ENCODE measurements at places on chromosomes 16 and 17.

GRCh38 chr17:50943575-50943933, 77.4 kb upstream of the TOB1 start:
- no peak for DNase-seq

- DNase-seq, result no peak
Observed at GRCh38 chr17:62750631-62751051, 57.5 kb downstream of the MARCHF10 start.

GRCh38 chr16:2236337-2237101, at the start of gene DNASE1L2:
Gene DNASE1L2, plus strand, starts transcription at chr16:2236444. Its CDS starts 373 bp downstream, at chr16:2236817.
- DNase-seq, result no peak

DNA sequence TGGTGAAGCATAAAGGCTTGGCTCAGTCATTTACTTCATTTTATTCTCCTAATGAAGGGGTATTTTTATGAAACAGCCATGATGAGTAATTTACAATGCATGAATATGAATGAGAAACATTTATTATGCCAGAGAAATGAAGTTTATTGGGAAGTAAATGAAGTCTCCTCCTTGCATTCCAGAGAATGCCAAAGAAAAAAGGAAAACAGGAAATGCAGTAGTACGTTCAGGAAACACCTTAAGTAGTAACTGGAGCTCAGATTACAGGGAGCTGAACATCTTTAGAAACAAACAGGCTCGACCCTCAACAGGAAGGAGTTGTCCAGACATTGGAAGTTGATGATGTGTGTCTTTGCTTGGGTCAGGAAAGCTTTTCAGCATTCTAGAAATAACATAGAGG, 4.6 kb downstream of the KRT34 start:
- no peak for DNase-seq

GRCh38 chr17:65231662-65232335, 94.6 kb downstream of the RGS9 start:
- DNase-seq, result peak; percentile 28

GRCh38 chr17:73747221-73748002, 103.2 kb upstream of the SDK2 start:
- no peak for DNase-seq

DNA sequence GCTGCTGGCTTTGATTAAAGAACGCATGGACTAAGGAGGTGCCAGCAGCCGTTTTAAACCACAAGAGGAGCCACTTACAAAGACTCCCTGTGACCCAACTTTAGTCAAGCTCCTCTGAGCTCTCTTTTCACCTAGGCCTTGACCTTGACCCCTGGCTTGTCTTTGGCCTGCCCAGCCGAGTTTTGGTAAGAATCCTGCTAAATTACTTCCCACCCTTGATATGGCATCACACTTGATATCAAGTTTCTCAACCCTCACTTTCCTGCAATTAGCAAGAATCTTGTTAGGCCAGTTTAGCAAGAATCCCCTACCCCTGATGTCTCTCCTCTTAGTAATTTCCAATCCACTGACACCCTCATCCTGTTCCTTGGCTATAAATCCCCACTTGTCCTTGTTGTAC, 232.8 kb upstream of the SALL1 start:
- DNase-seq, result no peak

DNA sequence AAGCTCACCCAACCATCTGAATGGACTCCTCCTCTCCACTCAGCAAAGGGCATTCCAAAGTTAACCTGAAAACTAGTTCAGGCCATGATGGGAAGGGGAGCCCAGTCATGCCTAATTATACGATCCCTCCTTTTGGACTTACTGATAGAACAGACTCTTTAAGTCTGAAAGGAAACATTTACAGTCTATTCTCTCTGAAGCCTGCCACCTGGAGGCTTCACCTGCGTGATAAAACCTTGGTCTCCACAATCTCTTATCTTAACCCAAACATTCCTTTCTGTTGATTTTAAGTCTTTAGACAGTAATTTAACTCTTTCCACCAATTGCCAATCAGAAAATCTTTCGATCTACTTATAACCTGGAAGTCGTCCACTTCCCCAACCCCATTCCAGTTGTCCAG, 9.0 kb upstream of the MPP2 start:
- DNase-seq, result no peak

Measured in naive thymus-derived CD8-positive, alpha-beta T cell (primary cell).